B cell (primary cell): ENCODE measurements at places on chromosomes 3 and 15. TPM values are rescaled to one million over a fixed set of nuclear protein-coding genes. Genes with fewer than 3 reads are reported as not detected.
A peak's percentile ranks its signal among the peaks of the same experiment; 100 is the strongest.

MAP6D1 gene
- total RNA-seq, result 1.8 and 4.2 TPM in 2 replicates

KBTBD12 gene
- 0.22 and 0.24 TPM in 2 replicates for total RNA-seq

DNA sequence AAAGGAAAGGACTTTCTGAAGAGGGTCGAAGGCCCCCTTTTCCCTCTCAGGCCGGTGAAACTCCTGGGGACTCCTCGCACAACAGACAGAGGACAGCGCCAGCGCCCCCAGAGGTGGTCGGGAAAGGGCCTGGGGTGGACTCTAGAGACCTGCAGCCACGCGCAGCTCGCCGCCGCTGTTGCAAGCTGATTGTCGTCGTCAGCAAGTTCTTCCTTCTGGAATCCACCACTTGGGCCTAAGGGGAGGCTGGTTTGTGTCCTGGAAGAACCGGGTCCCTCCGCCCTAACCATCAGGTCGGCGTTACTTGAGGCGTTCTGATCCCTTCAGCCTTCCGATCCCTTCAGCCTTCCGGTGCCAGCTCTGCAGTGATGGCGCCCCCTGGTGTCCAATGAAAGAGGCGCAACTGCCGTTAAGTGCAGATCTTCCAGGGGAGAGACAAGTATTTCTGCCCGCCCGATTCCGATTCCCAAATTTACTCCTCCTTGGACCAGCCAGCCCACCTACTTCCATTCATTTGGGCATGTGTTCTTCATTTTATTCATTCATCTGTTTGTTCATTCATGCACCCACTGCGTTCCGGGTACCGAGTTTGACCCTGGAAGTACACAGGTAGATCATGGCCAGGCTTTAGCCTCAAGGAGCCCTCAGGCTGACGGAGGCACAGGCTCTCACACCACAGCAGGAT is 77.2 kb upstream of the SLC6A11 start:
- peak; percentile 81 for DNase-seq

DNA sequence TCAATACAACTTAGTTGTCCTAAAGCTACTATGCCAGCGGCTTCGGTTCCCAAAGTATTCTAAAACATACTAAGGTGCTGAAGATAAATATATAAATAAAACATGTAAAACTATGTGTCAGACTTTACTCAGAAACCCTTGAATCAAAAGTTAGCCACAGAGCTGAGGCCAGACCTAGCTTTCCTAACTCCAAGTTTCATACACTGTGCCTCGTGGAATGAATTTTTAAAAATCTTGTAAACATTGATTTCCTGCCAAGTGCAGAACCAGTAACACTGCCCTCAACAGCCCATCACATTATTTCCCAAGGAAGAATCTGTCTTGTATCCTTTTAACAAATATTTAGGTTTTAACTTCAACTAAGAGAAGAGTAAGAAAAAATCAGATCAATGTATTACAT is 36.4 kb downstream of the TAMM41 start:
- DNase-seq, result no peak

DNA sequence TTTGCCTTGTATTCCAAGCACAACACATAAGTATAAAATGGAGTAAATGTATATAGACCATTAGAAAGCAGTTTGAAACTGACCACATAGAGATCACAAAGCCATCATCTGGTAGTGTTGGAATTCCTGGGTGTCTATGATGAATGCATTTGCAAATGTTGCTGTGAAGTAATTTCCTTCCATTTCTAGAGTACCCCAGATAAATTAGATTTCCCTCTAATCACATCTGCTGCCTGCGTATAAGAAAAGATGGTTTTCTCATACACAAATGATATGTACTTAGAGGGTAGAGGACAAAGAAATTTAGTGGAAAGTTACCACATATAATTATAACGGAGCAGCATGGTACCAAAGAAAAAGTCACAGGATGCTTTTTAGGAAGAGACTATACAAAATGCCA is 1117.8 kb downstream of the IGSF11 start:
- no peak for DNase-seq
